ENCODE measurements at places on chromosomes 4 and X. TPM values are rescaled to one million over a fixed set of nuclear protein-coding genes. Genes with fewer than 3 reads are reported as not detected.

The EDA2R gene
- 0.40 TPM for total RNA-seq

The OTUD4 gene
- total RNA-seq, result 5.0 TPM

The MAGEA8 gene
- total RNA-seq, result not detected

The TCEAL5 gene
- total RNA-seq, result not detected

The CLCN3 gene
- total RNA-seq, result 9.3 TPM

The CCDC160 gene
- not detected for total RNA-seq

The RHOXF1 gene
- not detected for total RNA-seq

The PRKG2 gene
- total RNA-seq, result 0.63 TPM

The SERPINA7 gene
- total RNA-seq, result 0.06 TPM

The CDKL2 gene
- not detected for total RNA-seq

The PNMA3 gene
- 1.2 TPM for total RNA-seq

The PTCHD1 gene
- 0.18 TPM for total RNA-seq

The ADH4 gene
- total RNA-seq, result not detected

The FIP1L1 gene
- 39.7 TPM for total RNA-seq

The MTTP gene
- total RNA-seq, result 1.0 TPM

The PYURF gene
- 60.3 TPM for total RNA-seq

The CXCL3 gene
- total RNA-seq, result 1.8 TPM

The KLHL13 gene
- 4.0 TPM for total RNA-seq

The GATA1 gene
- not detected for total RNA-seq

The STAG2 gene
- total RNA-seq, result 74.1 TPM

The S100P gene
- not detected for total RNA-seq

The ADH7 gene
- total RNA-seq, result not detected

The GK gene
- total RNA-seq, result 5.6 TPM

The PRRG3 gene
- 0.11 TPM for total RNA-seq

The NLGN4X gene
- not detected for total RNA-seq

The LRCH2 gene
- 2.8 TPM for total RNA-seq

The SHOX gene
- not detected for total RNA-seq

The TIMM17B gene
- total RNA-seq, result 47.4 TPM

The PDZD4 gene
- 5.7 TPM for total RNA-seq

The FAT1 gene
- 50.2 TPM for total RNA-seq

The CFI gene
- total RNA-seq, result 1.7 TPM

The CLDN34 gene
- total RNA-seq, result not detected

The VGLL1 gene
- not detected for total RNA-seq

The SPANXN4 gene
- not detected for total RNA-seq

The BTK gene
- 0.06 TPM for total RNA-seq

Data from Daoy (cell line).